Fibroblast of skin of right biceps (primary cell): ENCODE measurements at places on chromosomes 5 and 9.

- peak; percentile 72 for DNase-seq
Measured at GRCh38 chr5:963673-964531, 44.7 kb upstream of the NKD2 start.

- DNase-seq: no peak
Measured at GRCh38 chr9:137017791-137018497, 10.1 kb downstream of the ABCA2 start.

DNA sequence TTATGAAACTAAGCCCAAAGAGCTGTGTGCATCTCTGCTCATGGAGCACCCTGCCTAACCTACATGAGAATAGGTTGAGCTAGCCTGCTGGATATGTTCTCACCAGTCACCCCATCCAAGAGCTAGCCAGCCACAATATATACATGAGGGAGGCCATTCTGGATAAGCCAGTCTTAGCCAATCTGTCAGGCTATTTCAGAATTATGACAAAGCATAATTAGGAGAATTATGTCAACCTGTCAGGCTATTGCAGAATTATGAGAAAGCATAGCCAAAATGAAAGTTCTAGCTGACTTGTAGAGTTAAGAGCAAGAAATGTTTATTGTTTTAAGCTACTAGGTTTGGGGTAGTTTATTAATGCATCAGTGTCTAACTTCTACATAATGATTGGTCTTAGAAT, 189.8 kb downstream of the WDR70 start:
- DNase-seq: no peak

GRCh38 chr5:42982107-42982622, 58.0 kb downstream of the ANXA2R start:
- peak; percentile 32 for DNase-seq

GRCh38 chr9:129164246-129164930, 13.7 kb downstream of the IER5L start:
- peak; percentile 55 for DNase-seq

DNA sequence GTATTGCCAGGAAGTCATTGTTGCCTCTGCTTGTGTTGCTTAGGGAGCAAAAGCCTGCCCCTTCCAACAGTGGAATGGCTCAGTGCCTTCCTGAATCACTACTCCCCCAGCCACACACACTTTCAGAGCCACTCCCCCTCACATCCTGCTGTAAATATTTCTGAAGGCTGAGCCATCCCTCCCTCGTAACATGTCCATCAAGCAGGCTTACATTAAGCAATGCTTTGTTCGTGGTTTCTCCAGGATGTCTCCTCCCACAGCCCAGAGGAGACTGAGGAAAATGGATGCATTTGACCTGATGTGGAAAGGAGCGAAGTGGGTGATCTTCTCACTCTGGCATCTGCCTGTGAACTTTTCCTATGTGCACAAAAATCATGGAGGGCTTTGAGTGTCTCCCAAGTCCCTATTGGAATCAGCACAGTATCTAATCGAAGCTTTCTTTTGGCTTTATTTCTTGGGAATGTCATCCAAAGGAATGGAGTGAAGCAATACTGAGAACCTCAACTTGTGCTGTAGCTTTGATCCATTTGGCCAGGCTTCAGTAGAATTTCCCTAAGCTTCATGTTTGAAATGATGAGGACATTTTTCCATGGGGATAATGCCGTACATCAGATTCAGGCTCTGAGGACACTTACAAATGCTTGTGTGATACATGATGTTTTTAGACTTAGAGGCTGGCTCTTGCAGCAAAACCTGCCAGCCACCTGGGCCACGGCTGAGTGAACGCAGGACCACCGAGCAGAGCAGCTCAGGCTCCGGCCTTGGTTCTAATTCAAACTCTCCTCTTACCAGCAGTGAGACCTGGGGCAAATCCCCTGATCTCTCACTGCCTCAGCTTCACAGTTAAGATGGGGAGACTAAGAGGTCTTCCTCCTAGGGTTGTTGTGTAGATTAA, 389.1 kb downstream of the ENC1 start:
- peak; percentile 97 for DNase-seq

DNA sequence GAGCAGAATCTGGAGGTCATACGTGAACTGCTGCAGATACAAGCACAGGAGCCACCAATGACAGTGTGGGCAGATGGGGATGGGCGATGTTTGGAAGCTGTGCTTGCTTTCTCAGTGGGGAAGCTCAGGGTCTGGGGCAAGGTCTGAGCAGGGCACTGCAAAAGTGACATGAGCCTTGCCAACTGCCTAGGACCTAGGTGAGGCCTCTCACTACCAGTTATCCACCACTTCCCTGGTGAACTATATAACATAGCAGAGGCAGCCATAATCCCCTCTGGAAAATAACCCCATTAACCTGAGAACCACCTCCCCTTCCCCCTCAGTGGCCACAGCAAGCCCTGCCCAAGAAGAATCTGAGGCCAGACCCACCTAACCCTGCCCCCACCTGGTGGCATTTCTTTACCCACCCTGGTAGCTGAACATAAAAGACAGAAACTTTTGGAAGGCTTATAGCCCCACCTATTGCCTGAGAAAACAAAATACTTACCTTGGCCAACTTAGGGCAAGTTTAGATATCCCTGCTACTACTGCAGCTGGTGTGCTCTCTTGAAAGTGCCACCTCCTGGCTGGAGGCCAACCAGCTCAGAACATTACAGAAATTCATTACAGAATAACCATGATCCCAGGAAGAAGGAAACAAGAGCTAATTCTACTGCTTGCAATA, 18.8 kb upstream of the SPEF2 start:
- no peak for DNase-seq

DNA sequence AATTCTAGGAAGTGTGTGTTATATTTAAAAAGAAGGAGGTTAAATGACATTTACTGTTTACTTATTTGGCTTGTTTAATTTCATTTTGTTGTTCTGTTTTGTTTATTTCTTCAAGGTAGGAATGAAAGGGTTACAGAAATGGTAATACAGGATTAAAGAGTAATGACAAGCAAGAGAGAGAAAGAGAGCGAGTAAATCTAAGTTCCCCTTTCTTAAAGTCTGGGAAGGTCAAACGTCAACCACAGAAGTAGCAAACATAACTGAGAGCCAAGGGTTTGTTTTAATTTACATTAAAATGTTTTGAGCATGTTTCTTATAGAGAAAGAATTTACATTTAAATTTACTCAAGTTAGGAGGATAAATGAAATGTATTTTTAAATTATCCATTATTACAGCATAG, 18.7 kb downstream of the HCN1 start:
- no peak for DNase-seq

DNA sequence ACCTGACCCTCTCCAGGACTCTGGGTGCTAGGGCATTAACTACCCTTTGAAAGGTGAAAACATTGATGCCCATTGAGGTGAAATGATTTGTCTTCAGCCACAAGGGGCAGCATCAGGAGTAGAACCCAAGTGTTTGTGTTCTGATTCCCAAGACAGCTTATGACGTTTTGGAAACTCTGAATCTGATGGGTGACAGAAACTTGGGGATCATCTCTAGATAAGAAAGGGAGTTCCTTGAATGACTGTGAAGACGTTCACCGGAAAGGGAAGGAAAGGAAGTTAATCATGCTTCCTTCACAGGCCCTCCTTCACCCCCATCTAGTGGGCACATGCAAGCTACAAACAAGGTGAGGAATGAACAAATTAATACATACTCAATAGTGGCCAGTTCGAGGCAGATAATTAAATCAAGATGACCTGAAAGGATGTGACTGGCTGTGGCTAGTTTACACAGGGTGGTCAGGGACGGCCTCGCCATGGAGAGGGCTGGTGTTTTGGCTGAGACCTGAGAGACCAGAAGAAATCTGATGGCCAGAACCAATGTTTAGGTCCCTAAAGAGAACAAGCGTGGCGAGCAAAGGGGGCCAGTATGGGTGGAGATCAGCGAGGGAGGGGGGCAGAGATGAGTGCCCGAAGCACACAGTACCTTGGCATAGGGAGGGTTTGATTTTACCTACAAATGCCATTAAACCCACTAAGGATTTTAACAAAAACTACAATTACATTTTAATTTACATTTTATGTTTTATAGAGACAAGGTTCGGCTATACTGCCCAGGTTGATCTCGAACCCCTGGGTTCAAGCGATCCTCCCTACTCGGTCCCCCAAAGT, 937 bp upstream of the SLC26A2 start:
- DNase-seq: peak; percentile 75

DNA sequence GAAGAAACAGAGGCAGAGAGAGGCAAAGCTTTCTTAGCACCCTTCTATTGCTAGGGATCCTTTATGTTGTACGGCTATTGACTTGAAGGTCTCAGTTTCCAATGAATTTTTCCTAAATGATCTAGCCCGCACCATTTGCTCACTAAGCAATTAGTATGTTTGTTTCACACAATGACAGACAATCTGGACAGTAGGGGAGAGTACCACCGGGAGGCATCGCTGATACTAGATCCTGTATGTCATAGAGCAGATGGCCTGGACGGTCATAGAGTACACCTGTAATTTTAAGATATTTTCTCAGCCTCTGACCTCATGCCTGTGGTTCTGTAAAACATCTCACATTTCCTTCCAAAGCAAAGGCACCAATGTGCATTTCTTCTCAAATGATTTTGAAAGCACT, 194.3 kb downstream of the TLE4 start:
- no peak for DNase-seq

DNA sequence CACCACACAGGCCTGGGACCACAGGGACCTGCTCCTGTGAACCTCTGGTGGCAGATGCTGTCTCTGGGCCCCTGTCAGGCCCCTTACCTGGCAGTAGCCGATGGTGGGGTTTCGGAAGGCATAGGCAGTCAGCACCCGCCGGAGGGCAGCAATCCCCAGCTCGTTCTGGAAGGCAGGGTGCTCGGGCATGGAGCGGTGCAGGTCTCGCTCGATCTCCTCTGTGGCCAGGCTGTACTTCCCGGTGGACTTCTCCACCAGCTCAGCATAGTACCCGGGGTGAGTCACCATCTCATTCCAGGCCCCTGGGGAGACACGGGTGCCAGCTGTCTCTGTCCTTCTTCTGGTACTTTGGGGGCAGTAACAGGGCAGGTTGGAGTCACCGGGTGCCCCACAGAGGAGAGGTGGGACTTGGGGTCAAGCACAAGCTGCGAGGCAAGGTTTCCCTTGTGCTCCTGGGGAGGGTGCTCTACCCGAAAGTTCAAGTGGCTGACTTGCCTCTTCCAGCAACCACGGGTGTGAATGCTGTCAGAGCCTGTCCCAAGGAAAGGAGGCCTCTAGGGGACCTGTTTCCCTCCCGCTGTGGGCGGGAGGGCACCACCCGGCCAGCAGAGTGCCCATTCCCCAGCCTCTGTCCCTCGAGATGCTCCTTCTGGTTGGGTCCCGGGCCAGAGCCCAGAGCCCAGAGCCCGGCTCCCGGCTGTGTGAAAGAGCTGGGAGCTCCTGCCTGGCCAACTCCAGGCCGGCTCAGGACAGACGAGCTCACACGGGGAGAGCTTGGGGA, 19.8 kb upstream of the MRNIP start:
- DNase-seq: no peak

GRCh38 chr9:8331507-8332330, 532.1 kb upstream of the DMAC1 start:
- peak; percentile 11 for DNase-seq

DNA sequence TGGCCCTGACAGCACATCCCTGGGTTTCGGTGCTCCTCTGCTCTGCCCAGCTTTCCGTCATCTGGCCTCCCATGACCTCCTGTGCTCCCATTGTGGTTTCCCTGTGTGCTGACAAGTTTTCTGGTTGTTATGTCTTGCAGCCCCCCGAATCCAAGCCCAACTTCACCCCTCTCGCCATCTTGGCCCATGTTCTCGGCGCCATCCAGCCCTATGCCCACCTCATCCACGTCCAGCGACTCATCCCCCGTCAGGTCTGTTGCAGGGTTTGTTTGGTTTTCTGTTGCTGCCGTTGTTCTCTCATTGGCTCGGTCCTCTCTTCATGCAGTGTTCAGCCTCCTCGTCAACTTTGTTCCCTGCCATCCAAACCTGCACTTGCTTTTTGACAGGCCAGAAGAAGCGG, 196.4 kb downstream of the NR3C1 start:
- DNase-seq: no peak

GRCh38 chr5:55151923-55152842, 7.8 kb upstream of the GPX8 start:
- DNase-seq: peak; percentile 70

GRCh38 chr5:137778772-137779564, 24.8 kb upstream of the HNRNPA0 start:
- DNase-seq: peak; percentile 48

DNA sequence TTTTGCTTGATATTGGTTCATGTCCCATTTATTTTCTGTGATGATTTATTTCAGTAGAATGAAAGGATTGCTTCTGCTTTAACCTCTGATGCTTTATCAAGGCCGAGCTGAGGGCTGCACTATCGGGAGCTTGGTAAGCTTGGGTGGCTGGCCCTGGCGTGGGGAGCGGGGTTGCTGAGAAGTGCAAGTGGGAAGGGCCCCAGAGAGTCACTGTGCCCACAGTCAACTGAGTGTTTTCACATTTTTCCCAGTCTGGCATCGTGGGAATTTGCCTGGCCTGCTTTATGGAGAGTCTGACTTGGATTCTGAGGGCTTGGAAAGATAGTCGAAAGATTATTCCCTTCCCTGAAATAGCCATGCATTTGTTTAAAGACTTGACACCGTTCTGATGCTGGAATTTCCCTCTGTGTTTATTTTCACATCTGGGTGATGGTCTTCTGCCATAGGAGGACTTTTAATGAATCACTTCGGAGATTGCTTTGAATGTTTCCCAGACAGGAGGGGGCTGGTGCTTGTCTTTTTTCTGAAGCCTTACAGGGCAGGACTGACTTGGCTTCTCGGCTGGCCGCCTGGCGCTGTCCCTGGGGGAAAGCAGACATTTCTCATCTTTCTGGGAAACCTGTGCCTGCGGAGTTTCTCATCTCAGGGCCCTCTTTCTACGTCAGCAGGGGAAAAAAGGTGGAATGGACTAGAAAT, 139.0 kb downstream of the BOD1 start:
- DNase-seq: peak; percentile 82

DNA sequence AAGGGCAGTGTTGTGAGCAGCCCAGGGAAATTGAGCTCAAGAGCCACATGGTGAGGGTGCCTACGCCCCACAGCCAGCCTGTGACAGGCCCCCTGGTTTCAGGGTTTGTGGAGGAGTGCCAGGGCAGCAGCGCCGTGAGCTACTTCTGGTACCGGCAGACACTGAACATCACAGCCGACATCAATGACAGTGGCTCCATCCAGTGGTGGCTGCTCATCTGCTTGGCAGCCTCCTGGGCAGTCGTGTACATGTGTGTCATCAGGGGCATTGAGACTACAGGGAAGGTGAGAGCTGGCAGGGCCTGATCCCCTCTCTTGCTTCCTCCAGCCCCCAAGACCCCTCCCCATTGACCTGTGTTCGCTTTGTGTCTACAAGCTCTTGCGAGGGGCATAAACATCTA, 10.2 kb downstream of the SLC6A18 start:
- DNase-seq: no peak

GRCh38 chr5:139739150-139739974, 56.2 kb upstream of the PSD2 start:
- DNase-seq: no peak
